NCI-H2081 (cell line): ENCODE measurements at places on chromosomes 11 and 22.

GRCh38 chr22:37331034-37331428 is 48.7 kb downstream of the CYTH4 start:
- no peak for DNase-seq

DNA sequence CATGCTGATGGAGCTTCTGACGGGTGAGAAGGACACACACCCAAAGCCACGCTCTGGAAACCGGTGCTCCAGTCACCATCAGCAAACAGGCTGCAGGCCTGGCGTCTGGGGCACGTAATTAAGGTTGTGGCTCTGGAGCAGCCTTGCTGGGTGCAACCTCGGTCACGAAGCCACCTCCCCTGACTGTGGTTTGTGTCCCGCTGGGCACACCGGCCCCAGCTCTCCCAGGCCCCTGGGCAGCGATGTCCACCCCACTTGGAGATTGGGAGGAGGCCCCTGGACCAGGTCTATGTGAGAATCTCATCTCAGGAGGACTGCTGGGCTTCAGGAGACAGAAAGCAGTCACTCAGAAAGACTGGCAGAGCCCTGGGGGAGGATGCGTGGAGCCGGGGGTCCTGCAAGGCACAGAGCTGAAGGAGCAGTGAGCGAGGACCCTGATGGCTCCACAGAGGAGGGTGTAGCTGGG is 631.6 kb downstream of the BRD1 start:
- DNase-seq, result no peak

GRCh38 chr22:48744967-48745841 is 1082.5 kb downstream of the BRD1 start:
- no peak for DNase-seq

- DNase-seq, result no peak
These were observed 28.3 kb upstream of the USP47 start for GRCh38 chr11:11813288-11813962.

DNA sequence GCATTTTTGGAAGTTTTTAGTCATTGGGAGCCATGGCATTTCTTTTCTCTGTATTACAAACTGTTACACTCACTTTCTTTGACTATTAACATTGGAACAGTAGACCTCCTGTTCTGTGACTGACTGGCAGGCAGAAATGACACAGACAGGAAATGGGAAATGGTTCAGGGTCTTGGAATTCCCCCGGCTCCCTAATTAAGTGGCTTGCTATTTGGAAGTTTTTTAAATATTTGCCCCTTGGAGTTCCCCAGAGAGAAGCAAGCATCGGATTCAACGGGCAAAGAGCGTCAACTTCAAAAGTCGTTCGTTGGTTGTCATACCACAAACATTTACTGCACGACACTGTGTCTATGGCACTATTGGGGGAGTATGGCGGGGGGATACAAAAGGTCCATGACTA is 1.1 kb upstream of the BIRC2 start:
- no peak for DNase-seq

GRCh38 chr11:4464216-4465159 is 15.4 kb downstream of the OR52K2 start:
- DNase-seq, result no peak

DNA sequence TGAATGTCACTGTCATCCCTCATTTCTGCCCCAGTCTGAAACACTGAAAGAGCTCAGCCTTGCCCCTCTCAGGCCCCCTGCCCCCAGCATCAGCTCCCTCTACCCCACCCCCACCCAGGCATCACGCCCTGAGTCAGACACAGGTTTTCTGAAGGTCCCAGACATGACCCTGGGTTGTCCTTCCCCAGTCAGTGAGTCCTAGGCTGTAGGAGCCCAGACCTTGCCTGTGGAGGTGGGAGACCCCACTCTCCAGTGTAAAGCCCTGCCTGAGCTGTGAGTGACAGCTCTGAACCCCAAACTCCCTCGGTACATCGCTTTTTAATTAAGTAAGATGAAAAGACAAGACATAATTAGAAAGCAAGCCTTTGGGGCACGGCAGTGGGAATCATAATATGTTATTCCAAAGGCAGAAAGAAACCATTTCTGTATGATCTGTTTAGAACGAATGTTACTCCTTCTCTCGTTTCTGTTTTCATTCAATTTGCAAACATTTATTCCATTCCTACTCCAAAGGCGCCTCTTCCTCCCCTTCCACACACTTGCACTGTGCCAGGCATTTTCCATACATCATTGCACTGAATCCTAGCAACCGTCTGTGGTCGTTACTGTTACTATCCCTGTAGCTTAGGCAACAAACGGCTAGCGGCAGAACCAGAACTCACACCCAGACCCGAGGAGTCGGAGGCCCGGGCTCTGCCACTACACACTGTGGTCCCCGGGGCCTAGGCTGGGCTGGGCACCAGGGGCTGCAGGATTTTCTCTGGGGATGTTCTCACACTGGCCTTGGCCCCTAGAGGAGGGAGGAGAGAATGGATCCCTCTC is 63.4 kb downstream of the CD6 start:
- DNase-seq, result no peak
